ENCODE measurements at places on chromosomes 5 and 9.

DNA sequence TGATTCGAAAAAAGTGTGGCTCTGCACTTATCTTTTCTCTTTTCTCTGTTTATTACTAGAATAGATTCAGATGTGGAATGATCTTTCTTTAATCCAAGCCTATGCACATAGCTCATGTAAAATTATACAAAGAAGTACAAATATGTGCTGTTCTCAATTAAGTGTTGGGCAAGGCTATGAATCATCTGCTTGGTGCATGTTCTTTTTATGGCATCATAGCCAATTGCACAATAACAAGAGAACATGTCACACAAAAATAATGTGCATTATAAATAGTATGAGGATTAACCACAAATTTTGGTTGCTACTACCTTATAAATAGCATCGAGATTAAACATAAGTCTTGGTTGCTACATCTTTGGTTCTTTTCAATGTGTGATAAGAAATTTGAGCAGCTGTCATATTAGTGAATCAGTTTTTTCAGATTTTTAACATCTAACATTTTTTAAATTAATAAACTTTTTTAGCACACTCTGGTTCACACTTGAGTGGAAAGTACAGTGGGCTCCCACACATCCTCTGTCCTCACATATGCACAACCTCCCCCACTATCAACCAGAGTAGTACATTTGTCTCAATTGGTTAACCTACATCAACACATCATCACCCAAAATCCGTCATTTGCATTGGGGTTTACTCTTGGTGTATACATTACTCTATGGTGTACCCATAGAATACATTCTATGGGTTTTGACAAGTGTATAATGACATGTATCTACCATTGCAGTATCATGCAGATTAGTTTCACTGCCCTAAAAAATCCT is 6.8 kb upstream of the RECK start:
- DNase-seq: no peak

DNA sequence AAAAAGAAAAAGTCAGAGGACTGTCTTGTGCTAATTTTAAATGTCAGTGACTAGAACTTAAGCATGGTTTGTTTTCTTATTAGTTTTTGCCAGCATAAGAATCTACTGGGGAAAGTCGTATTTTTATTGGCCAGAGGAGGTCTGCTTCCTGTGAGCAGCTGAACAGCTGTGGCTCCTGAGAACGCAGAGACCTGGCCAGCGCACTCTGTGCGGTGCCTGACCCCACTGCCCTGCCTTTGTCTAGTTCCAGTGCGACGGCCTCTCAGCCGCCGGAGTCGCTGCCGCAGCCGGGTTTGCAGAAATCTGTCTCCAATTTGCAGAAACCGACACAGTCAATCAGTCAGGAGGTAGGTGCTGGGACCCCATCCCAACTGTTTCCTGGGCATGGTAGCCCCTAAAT is 42.5 kb downstream of the PRRC2B start:
- DNase-seq: no peak

GRCh38 chr5:91514400-91514799 is 131.3 kb upstream of the ARRDC3 start:
- DNase-seq: no peak

- DNase-seq: no peak
Measured at GRCh38 chr9:35687306-35687705, 2.4 kb downstream of the TPM2 start.

- DNase-seq: no peak
Measured at GRCh38 chr5:16626696-16627264, 10.0 kb upstream of the RETREG1 start.

- DNase-seq: no peak
Measured at GRCh38 chr9:101512116-101512515, 21.5 kb upstream of the RNF20 start.

DNA sequence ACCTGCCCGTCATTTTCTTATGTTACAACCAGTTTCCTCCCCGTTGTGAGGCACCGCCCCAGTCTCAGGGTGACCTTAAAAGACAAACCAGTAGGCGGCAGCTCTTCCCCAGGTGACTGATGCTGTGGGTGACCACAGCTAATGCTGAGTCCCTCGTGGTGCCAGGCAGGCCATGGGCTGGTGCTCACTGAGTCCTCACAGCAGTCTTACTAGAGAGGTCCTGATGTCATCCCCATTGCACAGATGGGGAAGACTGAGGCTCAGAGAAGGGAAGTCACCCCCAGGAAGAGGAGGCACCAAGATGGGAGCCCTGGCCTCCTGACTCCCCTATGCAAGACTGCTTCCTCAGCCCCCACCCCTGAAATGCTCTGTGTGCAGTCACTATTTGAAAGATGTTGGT is 978 bp downstream of the CFAP157 start:
- DNase-seq: no peak

DNA sequence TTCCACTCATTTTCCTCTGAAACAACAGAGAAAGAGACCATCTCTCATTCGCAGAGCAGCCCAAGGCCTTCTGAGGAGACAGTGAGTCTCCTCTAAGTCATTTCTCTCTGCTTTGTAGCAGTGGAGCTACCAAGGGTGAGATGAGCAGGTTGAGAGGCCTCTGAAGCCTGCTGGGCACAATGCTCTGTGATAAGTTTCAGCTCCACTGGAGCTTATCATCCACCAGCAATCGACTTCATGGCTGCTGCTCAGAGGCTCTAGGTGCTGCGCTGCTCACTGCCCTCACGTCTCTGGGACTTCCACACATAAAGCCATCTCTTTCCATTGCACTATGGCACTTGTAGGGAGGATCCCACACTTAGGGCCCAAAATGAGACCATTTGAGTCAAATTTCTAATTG is 96.3 kb downstream of the CMYA5 start:
- no peak for DNase-seq

DNA sequence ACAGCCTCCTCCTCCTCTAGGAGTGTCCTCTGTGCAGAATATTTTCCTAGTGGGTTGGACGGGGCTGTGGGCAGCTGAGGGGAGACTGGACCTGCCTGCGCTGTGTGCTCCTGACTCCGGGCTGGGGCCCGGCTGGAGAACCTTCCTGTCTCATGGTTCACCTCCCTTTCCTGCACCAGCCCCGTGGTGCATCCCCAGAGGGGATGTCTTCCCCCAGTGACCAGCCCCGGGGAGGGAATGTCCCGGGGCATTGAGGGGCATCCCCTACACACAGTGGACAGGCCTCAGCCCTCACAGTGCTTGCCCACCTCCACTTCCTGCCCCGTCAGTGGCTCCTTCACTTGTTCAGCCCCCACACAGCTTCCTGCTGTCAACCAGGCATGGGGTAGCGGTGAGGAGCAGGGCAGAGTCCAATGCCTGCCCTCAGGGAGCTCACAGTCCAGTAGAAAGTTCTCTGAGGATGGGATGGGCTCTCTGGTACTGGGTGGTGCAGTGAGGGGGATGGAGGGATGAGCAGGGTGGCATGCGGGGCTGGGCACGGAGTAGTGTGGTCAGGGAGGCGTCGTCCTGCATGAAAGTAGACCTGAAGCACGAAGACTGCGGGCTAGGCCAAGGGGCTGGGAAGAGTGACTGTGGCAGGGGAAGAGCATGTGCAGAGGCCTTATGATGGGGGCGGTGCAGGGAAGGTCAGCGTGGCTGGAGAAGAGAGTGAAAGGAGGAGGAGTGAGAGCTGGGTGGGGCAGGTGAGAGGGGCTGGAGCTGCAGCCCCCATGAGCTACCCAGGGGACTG is 52.1 kb upstream of the PITX1 start:
- DNase-seq: no peak

DNA sequence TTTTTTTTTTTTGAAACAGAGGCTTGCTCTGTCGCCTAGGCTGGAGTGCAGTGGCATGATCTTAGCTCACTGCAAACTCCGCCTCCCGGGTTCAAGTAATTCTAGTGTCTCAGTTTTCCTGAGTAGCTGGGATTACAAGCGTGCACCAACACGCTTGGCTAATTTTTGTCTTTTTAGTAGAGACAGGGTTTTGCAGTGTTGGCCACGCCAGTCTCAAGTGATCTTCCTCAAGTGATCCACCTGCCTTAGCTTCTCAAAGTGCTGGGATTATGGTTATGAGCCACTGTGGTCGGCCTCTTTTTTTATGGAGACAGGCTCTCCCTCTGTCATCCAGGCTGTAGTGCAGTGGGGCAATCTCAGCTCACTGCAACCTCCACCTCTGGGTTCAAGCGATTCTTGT is 82.9 kb downstream of the RAB24 start:
- no peak for DNase-seq

GRCh38 chr9:84270847-84271530 is 69.6 kb downstream of the SLC28A3 start:
- no peak for DNase-seq

- no peak for DNase-seq
Measured at GRCh38 chr5:131171276-131171810, 599 bp downstream of the LYRM7 start.

- no peak for DNase-seq
Measured at GRCh38 chr9:92147030-92147851, 32.0 kb upstream of the SPTLC1 start.

DNA sequence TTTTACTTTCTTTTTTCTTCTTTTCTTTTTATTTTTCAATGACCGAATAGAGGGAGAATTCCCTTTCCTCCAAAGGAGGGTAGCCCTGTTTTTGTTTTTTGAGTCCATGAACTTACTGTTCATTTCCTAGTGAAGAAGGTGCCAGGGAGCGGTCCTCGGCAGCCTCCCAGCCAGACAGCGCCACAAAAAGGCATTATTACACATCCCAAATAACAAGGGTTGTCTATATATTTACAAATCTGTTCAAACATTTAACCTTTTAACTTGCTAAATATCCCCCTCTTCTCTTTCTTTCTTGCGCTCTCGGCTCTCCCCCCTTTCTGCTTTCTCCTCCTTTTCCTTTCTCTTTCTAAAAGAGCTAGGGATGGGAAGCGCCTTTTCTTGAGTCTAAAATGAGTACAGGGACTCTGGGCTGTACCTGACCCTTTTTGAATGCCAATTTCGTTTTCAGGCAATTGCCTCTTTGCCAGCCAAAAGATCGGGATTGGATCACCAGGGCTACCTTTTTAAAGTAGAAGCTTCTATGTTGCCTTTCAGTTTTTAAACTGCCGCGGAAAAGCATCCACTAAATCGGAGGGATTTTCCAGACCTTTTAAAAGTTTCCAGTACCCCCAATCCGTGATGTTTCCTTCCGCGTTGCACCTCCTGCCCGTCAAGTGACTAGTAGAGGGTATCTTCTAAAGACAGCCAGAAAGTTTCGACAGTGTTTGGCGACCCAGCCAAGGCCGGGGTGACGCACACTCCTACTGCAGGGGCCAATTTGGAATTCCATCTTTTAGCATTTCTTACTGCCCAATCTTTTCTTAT is 125.6 kb downstream of the TMEM161B start:
- peak; percentile 12 for DNase-seq

- no peak for DNase-seq
Measured at GRCh38 chr9:121073038-121073437, 1.7 kb upstream of the CNTRL start.

GRCh38 chr9:108103046-108103693 is 613.6 kb upstream of the KLF4 start:
- no peak for DNase-seq

DNA sequence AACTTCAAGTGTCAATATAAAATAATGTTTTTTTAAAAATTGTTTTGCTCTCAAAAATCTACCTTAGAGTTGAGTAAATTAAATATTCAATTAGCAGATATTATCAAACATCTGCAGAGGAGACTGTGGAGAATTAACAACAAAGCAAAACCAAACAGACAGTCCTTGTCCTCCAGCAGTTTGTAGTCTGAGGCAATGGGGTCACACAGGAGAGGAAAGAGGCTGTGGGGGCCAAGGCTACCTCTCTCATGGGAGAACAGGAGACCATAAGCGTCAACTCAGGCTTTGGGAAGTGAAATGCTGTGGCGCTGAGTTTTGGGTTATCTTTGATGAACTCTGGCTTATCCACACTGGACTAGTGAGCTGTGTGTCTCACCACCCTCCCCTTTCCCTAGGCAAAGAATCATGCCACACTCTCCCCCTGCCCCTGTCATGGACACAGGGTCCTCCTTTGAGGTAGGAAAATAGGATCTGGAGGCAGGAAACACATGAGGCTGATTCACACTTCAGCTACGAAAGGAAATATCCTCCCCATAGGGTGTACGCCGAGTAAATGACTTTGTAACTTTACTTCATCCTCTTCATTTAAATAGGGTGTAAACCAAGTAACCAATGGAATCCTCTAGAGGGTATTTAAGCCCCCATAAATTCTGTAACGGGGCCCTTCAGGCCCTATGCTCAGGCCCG is 152.7 kb downstream of the FSTL4 start:
- DNase-seq: no peak

DNA sequence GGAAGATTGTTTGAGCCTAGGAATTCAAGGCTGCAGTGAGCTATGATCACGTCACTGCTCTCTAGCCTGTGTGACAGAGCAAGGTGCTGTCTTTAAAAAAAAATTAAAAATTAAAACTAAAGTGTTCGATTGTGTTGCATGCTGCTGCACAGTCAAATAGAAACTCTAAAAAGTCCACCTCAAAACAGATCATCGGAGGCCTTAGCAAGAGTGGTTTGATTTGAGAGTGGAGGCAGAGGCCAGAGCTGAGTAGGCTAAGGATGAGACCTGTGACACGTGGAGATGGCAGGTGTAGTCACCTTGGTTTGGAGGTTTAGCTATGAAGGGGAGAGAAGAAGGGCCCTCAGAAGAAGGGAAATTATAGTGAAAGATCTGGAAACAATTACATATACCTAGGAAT is 2.8 kb upstream of the PTPDC1 start:
- DNase-seq: no peak

- no peak for DNase-seq
Measured at GRCh38 chr5:158648631-158649030, 451.1 kb downstream of the EBF1 start.

GRCh38 chr9:36007852-36008251 is 28.9 kb upstream of the RECK start:
- DNase-seq: no peak

DNA sequence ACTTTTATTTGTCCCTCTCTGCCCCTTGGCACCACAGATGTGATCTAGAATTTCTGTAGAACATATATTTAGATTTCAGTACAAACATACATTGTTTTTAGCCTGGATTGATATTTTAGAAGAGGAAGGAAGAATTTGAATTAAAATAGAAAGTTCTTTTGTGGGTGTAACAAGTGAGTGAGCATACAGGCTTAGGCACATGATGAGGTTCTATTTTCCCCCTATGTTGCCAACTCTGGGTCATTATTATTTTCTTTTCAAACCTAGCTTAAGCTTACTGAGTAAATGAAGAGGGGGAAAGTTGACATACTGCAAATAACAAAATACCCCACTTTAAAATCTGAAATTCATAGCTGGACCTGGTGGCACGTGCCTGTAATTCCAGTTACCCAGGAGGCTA is 102.9 kb downstream of the GCNT1 start:
- DNase-seq: no peak

GRCh38 chr5:14025569-14026286 is 81.2 kb upstream of the DNAH5 start:
- no peak for DNase-seq

GRCh38 chr5:124825983-124826337 is 79.5 kb upstream of the ZNF608 start:
- DNase-seq: no peak

- DNase-seq: no peak
Measured at GRCh38 chr5:122705851-122706250, 69.0 kb upstream of the SNX2 start.

DNA sequence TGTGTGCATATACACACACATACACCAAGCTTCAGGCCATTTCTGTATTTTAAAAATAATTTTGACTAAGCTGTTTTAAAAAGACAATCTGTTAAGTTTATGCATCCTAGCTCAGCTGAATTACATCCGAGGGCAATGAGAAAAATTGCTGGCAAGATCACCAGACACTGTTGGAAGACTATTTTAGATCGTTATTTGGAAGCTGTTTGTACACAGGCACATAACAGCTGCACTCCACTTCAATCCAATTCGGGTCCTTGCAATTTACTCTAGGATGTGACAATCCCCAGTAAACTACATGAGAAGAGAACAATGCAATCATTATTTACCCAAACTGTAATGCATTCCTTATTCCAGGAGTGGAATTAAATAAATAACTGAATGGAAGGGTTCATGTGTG is 79.3 kb upstream of the RASA1 start:
- no peak for DNase-seq

Data from immature natural killer cell (primary cell).